Activated CD8-positive, alpha-beta T cell treated with anti-CD3 and anti-CD28 coated beads for 36 hours (primary cell): ENCODE measurements at places on chromosomes 7 and 10. TPM values are rescaled to one million over a fixed set of nuclear protein-coding genes. Genes with fewer than 3 reads are reported as not detected.

GRCh38 chr10:113985297-113985844 is 58.3 kb upstream of the ADRB1 start:
- no peak for DNase-seq

DNA sequence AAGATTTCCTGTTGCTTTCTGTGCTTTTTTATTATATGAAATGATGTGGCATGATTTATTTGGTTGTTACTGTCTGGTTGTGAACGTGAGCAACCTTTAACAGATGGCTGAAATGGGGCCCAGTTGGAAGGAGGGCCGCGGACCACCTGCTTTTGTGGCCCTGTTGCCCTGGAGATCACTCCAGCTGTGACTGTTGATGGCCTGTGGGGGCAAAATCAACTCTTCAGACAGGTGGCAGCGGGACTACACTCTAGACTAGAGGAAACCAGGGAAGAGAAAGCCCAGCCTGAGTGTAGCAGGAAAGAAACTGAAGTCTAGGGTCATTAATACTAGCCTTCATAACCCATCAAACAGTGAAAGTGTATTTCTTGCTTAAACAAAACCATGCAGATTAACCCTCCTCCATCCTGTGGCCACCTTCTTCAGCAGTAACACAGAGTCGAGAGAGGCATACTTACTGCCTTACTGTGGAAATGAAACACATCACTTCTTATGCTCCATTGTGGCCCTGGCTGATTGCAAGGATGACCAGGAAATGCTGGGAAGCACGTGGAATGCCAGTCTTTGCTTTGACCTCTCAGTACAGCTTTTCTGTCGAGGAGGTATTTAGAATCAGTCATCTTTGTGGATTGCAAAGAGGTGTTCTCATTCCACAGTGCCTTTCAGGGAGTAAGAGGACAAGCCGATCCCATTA is 80.5 kb downstream of the CCNY start:
- peak; percentile 8 for DNase-seq

- peak; percentile 4 for DNase-seq
Observed at GRCh38 chr10:43126759-43127424, 11.4 kb upstream of the CSGALNACT2 start.

Gene SLC18A3
- not detected for total RNA-seq

GRCh38 chr7:156918635-156919034 is 25.7 kb upstream of the LMBR1 start:
- no peak for DNase-seq

DNA sequence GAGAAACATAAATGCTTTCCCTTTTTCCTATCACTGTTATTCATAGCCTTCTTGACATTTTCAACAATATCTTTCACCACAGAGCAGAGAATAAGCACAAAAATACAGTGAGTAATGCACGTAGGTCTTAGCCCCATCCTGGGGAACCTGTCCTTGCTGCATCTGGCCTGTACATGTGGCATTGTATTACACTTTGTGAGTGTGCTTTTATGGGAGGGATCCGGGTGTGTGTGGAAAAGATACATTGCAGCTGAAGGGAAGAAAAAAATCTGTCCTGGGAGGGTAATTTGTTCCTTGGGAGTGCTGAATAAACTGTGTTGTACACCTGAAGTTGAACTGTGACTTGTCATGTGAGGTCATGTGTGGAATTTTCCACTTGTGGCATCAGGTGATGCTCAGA is 422.7 kb upstream of the LRGUK start:
- DNase-seq, result no peak
